ENCODE measurements at places on chromosomes 7 and 10.

GRCh38 chr7:108805808-108806397 is 236.2 kb downstream of the DNAJB9 start:
- no peak for DNase-seq

- no peak for DNase-seq
Measured at GRCh38 chr7:91357901-91358300, 93.7 kb downstream of the FZD1 start.

DNA sequence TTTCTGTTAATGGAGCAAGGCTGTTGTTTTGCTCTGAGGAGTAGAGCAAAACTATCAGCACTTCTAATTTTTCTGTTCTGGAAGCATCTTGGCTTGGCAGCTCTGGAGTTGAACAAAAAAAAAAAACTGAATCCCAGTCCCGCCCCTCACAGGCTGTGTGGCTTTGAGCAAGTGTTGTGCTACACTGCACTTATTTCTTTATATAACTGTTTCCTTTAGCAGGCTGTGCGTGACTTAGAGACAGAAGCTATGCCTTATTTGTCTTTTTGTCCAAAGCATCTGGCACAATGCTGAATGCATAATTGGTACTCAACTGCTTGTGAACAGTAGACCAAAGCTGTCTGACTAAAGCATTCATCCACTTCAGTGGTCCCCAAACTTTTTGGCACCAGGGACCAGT is 96.1 kb downstream of the AMPH start:
- DNase-seq, result no peak

DNA sequence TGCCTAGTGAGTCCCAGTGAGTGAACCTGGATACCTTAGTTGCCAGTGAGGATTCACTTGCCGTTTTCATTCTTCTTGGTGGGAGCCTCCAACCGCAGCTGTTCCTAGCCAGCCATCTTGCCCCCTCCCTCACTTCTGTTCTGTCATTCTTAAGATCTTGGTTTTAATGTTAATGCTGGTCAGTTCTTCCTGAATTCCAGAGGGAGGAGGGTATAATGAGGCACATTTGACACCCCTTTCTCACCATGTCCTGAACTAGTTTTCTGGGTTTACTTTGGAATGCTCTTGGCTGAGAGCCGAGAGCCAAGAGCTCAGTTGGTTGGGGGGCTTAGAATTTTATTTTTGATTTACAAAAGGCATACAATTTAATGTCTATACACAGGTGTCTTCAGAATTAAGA is 78.5 kb upstream of the ADCY1 start:
- no peak for DNase-seq

GRCh38 chr10:88076027-88076880 is 212.8 kb downstream of the PTEN start:
- DNase-seq, result no peak

DNA sequence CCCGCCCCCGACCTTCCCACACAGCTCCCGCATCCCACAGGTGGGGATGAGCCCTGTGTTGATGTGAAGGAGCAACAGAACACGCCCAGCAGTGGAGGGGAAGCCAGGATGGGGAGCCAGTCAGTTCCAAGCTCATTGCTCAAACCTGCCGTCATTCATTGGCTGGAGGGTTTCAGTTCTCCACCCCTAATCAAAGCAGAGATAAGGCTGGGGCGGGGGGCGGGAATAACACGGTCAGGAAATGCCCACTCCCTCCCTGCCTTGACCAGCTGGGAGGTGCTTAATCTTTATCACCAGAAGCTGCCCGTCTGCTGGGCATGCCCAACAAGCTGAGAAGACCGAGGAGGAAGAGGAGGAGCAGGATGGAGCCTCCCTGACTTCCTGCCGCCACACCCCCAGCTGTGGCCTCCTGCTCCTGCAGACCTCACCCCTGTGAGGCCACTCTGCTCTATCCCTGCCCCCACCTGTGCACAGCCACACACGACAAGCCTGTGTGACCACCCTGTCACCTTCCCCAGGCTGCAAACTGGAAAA is 265.1 kb downstream of the ZEB1 start:
- no peak for DNase-seq

DNA sequence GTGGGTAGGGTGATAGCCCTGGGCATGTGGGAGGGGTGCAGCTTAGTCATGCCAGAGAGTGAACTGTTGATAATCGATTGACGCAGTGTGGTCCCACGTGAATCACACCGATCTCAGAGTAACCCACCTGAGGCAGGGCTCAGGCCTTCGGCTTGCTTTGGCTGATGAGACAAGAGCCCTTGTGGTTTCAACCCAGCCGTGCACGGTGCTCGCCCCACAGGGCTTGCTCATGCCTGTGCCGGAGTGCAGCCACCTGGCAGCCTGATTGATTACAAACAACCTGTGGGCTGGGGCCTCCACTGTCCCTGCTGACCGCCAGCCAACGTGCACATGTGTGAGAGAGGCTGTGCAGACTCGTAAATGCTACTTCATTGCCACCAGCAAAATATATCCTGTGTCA is 144.9 kb upstream of the ADARB2 start:
- DNase-seq, result no peak

- no peak for DNase-seq
Measured at GRCh38 chr10:130231251-130231741, 95.1 kb downstream of the GLRX3 start.

DNA sequence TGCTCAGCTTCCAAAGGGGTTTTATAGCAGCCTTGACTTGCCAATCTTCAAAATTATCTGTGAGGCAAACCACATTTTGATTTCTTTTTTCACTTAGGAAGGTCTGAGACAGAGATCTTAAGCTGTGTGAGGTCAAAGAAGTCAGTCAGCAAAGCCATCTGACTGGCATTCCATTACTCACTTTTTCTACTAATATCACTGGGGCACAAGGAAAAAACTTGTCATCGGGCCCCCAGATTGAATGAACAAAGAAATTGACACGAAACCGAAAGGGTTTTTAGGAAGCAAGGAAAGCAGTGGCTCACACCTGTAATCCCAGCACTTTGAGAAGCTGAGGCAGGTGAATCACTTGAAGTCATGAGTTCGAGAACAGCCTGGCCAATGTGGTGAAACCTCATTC is 78.5 kb upstream of the FRMD4A start:
- no peak for DNase-seq

DNA sequence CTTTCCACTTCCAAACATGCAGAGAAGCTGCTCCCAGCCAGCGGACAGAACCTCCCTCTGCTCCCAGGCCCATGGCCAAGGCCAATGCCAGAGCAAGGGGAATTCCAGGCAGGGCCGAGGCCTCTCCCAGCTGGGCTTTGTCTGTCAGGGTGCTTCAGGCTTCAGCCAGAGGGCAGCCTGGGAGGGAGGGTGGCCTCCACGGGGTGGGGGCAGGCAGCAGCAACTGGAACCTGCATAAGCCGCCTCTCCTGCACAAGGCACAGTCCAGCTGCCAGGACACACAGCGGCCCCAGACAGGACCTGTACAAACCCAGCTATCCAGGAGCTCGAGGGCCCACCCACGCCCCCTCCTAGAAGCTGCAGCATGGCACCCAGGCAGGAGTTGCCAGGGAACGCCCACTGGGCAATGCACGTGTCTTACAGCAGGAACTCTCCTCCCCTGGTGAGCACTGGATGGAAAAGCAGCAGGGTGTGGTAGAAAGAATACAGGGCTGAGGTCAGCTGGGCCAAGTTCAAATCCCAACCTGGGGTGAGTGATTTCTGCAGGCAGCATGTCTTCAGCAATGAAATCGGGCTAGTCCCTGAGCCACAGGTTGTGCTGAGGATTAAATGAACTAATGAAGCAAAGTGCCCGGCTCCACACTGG is 7.6 kb downstream of the FAM53B start:
- peak; percentile 43 for DNase-seq

- DNase-seq, result no peak
Measured at GRCh38 chr7:25735674-25736242, 416.2 kb upstream of the NFE2L3 start.

DNA sequence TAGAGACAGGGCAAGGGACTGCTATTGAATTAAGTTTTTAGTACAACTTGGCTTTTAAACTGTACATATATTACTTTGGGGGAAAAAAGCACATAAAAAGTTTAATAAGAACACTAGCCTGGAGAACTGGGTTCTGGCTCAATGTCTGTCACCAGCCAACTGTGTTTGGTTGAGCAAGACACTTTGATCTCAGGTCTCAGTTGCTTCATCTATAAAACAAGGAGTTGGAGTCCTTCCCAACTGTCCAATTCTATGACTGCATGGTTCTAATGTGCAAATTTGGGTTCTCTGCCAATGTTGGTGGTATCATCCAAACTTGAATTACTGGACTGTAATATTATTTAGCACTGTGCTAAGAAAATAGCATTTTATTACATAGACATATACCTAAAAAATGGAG is 50.3 kb downstream of the ATXN7L1 start:
- DNase-seq, result no peak

GRCh38 chr10:34058845-34059614 is 724.6 kb upstream of the NRP1 start:
- no peak for DNase-seq

DNA sequence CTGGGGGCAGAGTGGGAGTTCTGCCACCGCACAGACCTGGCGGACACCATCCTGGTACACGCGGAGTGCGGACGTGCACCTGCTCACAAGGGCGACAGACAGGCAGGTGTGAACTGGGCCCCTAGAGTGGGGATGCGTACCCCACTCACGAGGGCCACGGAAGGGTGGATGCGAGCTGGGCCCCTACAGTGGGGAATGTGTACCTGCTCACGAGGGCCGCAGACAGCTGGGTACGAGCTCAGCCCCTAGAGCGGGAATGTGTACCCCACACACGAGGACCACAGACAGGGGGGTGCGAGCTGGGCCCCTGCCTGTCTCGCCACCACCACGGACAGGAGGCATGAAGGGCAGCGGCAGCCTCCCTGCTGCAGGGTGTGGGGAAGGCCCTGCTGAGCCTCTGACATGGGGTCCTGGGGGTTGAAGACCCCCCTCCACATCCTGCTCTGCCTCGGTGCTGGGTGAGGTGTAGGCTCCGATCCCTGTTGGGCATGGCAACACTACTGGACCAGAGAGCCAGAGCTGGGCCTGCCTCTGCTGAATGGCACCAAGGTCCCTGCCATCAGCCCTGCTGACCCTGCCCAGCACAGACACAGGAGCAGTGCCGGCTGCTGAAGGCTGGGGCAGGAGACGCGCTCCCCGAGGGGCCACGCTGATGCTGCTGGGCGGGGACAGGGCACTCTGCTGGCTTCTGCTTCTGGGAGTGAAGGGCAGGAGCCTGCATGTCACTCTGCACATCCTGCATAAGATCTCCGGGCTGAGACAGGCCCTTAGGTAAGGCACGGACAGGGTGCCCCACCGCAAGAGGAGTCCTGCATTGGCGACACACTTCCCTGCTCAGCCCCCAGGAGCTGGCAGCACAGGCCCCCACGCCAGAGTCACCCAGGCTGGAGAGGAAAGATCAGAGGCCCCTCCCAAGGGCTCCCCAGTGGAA is 259.2 kb downstream of the MAD1L1 start:
- no peak for DNase-seq

GRCh38 chr7:124351950-124352349 is 319.1 kb upstream of the TMEM229A start:
- no peak for DNase-seq

- no peak for DNase-seq
Measured at GRCh38 chr10:4725917-4726606, 99.9 kb upstream of the AKR1E2 start.

DNA sequence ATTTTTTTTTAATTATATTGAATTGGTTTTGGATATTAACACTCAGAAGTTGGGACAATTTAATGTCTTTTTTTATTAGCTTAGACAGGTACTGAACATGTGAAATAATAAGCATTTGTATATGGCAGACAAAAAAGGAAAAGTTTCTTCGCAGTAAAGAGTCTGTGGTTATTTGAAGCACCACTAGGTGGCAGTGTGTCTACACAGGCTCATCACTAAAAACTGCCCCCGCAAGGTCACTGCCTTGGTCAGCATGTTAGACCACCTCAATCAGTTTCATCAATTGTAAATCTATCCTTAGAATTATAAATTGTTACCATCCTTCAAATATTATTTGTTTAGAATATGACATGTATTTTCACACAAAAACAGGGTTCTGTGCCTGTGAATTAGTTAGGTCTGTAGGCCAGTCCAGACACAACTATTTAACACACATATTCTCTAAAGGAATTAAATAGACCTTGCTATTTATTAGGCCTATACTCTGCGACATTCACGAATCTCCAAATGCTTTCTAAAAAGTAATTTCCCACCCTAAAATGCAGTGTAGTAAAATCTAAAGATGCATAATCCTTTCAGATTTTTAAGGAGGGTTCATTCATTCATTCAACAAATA is 17.0 kb downstream of the PNLIPRP3 start:
- peak; percentile 4 for DNase-seq

DNA sequence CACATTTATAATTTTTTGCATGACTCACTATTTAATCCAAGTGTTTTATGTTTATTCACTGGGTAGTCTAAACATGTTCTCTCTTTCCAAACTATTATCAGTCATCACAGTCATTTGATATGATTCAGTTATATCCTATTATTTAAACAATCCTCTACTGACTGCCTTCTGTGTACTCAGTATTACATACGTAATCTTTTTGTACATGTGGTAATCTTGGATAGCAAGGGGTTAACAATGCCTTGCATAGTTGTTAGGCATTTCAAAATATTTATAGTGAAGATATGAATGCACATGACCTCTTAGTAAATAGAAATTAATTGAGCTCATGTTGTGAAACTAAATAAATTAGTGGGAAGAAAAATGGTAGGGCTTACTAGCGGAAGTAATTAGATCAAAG is 379.4 kb upstream of the KIAA1217 start:
- no peak for DNase-seq

DNA sequence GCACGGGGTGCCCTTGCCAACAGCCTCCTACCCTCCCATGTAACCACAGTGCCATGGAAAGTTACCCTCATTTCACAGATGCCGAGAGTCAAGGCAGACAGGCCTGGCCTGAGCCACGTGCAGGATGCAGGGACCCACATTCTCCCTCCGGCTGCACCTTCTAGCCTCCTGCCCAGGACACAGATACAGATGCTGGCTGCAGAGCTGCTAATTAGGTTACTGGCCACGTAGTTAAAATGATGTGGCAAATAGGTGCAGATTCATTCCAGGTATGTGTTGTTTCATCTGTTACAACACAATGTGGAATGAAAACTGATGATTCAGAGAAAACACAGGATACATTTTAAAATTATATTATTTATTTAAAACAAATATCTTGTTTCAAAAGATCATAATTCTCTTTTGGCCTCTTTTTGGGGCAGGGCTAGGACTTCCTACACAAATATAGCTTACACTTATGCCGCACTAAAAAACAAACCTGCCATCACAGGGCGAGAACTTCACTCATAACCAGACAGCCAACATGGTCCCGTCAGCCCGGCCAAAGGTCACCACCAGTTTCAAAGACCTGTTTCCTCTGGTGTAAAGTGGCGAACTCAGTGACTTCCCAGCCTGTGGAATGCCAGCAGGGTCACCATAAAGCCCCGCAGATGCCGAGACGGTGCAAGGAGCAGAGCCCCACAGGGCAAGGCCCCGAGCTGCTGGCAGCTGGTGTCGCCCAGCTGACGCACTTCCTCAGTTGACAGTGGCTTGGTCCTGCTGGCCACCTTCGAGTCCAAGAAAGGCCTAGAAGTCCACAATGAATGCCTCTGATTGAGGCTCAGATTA is 83.5 kb downstream of the TNS3 start:
- DNase-seq, result no peak

- DNase-seq, result no peak
Measured at GRCh38 chr7:128939075-128939860, 1.5 kb downstream of the IRF5 start.

GRCh38 chr10:28633750-28634149 is 43.6 kb upstream of the BAMBI start:
- no peak for DNase-seq

- no peak for DNase-seq
Measured at GRCh38 chr10:132186488-132187429, at the start of gene DPYSL4. TSS of gene DPYSL4 (plus strand) at chr10:132186948. CDS start at chr10:132187064, 116 bp downstream.

GRCh38 chr7:134750083-134751062 is 29.1 kb upstream of the CALD1 start:
- no peak for DNase-seq

- no peak for DNase-seq
Measured at GRCh38 chr7:99137411-99138180, 6.3 kb downstream of the SMURF1 start.

Data from smooth muscle cell of the brain vasculature (primary cell).